ENCODE measurements at places on chromosomes 2 and 18. TPM values are rescaled to one million over a fixed set of nuclear protein-coding genes. Genes with fewer than 3 reads are reported as not detected.

The SERPINE2 gene
- 6.1 TPM for total RNA-seq

The ROCK2 gene
- 34.4 TPM for total RNA-seq

The TRIM54 gene
- 282 TPM for total RNA-seq

The KIAA2012 gene
- not detected for total RNA-seq

The GPR75 gene
- total RNA-seq: 0.51 TPM

The EIF4E2 gene
- total RNA-seq: 39.0 TPM

The PLGLB1 gene
- 1.4 TPM for total RNA-seq

The SKOR2 gene
- not detected for total RNA-seq

The OR6B2 gene
- not detected for total RNA-seq

The GNAL gene
- 5.1 TPM for total RNA-seq

The ERBB4 gene
- total RNA-seq: 12.4 TPM

The CXXC1 gene
- 32.8 TPM for total RNA-seq

The GATA6 gene
- 56.3 TPM for total RNA-seq

The KCNIP3 gene
- total RNA-seq: 8.7 TPM

The PMS1 gene
- total RNA-seq: 15.1 TPM

The STEAP3 gene
- total RNA-seq: 12.9 TPM

The IL18R1 gene
- total RNA-seq: 1.0 TPM

The MC4R gene
- not detected for total RNA-seq

The NCK2 gene
- 32.9 TPM for total RNA-seq

The APCDD1 gene
- total RNA-seq: 34.5 TPM

The ERICH2 gene
- not detected for total RNA-seq

The AP1S3 gene
- total RNA-seq: 0.35 TPM

The FAM124B gene
- 1.9 TPM for total RNA-seq

The RFX8 gene
- total RNA-seq: not detected

The GPC1 gene
- 182 TPM for total RNA-seq

The POTEI gene
- not detected for total RNA-seq

The IRS1 gene
- 15.9 TPM for total RNA-seq

The SRD5A2 gene
- total RNA-seq: not detected

The GKN1 gene
- not detected for total RNA-seq

The GAL3ST2 gene
- total RNA-seq: not detected

The GPR155 gene
- total RNA-seq: 14.0 TPM

The PLEKHH2 gene
- total RNA-seq: 1.1 TPM

The FLACC1 gene
- 6.5 TPM for total RNA-seq

The PLGLB2 gene
- 2.0 TPM for total RNA-seq
